Stimulated activated effector memory CD8-positive, alpha-beta T cell treated with anti-CD3 and anti-CD28 coated beads, Interleukin-12 subunit alpha, Interleukin-12 subunit beta, amount 100 ng/mL, for 72 hours (primary cell): ENCODE measurements at places on chromosomes 7 and 10.

DNA sequence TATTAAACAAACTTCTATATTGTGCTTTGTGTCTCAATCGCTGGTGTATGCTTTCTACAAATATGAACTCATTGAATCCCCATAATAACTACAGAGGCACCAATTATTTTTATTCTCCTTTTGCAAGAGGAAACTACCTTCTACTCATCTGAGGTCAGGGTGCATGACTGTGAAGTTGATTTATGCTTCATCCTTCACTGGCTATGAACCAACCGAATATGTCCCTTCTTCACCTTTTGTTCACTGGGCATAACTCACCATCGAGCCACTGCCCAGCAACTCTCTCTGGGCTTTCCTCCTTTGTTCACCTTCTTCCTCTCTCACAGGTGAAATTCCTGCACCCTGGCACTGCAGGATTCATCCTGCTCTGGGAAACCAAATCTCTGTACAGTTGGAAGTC is 61.3 kb upstream of the PFKP start:
- no peak for DNase-seq

- DNase-seq: no peak
Measured at GRCh38 chr10:10925667-10926066, 92.0 kb upstream of the CELF2 start.

DNA sequence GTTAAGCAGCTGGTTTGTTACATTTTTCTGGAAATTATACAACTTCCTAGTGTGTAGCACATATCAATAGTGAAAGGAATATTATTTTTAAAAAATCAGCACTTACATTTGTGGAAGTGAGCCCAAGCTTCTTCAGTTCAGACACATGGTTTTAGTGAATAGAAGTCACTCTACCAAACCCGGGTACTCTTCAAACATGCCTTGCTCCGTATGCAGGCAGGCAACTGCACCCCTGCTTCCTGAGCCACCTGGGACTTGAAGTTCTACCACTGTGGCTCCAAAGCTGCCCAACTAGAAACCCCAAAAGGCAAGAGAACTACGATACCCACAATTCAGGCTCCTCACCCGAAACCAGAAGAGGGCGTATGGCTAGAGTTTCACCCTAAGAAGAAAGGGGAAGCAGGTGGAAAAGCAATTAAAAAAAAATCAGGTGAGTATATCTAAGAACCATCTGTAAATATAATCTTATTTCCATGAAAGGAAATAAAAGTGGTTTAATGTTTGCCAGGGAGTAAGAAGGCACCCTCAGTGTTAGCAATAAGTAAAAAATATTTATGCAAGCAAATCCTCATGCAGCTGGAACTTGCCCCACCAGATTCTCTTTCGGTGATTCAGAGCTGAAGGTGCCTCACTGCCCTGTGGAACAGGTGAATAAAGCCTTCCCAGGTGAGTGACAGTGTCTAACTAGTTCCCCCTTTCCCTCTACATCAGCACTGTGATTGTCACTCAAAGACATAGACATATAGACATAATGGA is at the start of gene MACC1:
TSS of gene MACC1 (minus strand) at position 192 of the 756 bp plus-strand sequence. CDS start 55,522 bp downstream, outside the sequence.
- DNase-seq: no peak

- no peak for DNase-seq
Measured at GRCh38 chr10:7666253-7667023, at the start of gene ITIH5. TSS of gene ITIH5 (minus strand) at chr10:7666966. CDS start at chr10:7666892, 74 bp downstream.

GRCh38 chr10:103692436-103692951 is 162.9 kb downstream of the SH3PXD2A start:
- DNase-seq: peak; percentile 65

DNA sequence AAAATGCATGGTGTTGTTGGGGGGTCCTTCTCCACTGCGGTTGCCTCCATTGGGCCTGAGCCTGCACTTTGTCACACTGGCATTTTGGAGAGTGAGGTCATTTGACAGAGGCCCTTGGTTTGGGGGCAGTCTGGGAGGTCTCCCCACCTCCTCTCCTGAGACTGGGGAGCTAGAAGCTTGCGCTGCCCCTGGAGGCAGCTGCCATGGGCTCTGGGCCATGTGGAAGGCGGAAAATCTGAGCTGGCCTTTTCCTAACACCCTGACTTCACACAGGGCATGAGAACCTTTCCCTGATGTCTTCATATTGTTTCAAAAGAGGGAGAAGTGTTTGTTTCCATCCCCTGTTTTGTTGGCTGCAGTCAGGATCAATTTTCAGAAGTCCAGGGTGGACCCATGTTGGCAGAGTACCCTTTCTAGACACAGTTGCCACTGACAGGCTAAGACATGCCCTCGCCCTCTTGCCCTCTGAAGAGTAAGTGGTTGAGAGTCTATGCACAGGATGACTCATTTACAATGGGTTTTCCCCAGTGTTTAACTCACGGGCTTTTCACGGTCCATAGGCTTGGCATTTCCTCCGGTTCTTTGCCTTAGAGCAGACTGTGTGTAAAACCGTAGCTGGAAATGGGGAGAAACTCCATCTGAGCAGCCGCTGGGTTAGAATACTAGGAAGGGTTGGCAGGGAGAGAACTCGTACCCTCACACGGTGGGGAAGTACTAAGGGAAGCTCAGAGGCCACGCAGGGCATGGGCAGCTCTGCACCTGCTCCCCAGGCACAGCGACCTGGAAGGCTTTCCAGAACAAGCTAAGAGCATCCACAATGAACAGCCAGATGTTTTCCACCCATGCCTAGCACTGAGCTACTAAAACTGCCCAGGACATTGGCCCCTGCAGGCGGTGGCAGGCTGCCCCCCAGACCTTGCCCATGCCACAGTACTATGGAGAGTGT is 655.0 kb downstream of the SDK1 start:
- no peak for DNase-seq

DNA sequence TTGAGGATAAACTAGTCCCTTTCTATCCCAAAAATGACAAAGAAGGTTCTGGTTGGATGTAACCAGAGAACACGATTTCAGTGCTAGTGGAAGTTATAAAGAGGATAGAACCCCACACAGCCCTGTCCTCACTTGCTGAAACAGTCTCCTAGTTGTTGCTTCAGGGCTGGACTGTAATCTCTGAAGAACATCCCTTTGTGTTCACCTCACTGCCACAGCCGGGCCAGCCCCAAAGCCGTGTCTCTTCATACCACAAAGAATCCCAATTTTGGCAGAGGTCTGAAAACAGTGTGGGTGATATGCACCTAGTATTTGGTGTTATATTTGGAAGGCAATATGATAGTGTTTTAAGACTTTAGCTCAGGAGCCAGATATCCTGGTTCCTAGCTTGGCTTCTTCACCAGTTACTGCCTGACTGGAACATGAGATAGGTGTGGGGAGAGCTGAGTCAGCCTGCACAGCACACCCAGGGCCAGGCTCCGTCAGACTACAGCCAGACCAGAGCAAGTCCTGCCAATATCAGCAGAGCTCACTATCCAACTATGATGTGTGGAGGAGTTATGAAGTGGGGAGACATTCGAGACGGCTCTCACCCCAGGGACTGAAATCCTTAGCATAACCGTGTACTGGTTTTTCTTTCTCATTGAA is 21.2 kb downstream of the CYP3A4 start:
- DNase-seq: no peak

GRCh38 chr7:115052706-115053105 is 130.8 kb downstream of the MDFIC start:
- DNase-seq: no peak

GRCh38 chr10:11678074-11678793 is 63.9 kb upstream of the ECHDC3 start:
- no peak for DNase-seq

DNA sequence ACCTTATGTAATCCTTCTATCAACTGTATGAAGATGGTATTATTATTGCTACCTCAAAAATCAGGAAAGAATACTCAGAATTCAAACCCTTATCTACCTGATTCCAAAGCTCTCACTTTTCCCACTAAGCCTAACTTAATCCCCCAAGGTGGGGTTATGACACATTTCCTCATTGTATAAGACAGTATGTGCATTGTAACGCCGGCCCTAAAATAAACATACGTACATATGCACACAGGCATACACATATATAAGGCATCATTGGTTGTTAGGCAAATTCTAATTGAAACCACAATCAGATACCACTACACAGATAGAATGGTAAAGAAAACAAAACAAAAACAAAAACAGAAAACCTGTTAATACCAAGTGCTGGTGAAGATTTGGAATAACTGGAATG is 556.5 kb downstream of the INHBA start:
- no peak for DNase-seq

DNA sequence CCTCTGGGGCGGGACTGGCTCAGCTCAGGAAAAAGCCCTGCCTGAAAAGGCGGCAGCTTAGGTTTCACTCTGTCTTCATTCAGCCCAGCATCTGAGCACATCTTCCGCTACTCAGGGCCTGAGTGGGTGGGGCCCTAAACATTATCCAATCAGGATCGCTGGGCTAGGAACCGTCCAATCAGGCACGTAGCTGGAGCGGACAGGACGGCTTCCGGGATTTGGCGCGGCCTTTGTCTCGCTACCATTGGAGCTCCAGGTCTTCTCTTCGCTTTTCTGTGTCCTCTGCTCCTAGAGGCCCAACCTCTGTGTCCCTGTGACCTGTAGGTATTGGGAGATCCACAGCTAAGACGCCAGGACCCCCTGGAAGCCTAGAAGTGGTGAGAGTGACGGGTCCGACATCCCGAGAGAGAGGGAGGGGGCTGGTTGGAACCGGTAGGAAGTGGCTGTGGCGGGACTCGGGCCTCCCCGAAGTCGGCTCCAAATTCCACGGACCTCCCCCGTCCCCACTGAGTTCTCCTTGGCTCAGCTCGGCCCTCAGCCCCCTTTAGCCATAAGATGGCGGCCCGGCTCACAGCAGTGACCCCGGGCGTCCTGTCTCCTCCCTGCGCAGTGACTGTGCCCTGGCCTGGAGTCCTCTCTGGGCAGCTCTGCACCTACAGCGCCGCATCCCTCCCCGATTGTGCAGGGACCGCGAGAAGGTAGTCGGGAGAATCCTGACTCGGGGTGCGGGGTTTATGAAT is 99.1 kb downstream of the ZNF680 start:
- no peak for DNase-seq

- no peak for DNase-seq
Measured at GRCh38 chr10:125130260-125130659, 30.1 kb downstream of the CTBP2 start.

DNA sequence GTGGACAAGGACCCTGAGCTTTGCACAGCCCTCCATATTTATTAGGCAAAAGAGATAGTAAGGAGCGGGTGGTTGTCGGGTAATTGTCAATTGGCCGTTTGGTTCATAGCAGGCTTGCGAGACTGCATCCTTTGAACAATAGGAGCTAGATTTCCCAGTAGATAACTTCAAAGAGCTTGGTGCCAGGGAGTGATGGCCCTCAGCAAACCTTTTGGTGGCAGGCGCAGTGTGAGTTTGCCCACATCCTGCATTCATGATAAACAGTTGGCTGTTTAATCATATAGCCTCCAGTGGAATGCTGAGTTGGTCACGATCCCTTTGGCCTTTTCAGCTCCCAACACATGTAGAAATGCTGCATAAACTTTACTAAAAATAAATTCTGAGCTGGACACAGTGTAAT is 156.9 kb downstream of the AKR1D1 start:
- DNase-seq: no peak

DNA sequence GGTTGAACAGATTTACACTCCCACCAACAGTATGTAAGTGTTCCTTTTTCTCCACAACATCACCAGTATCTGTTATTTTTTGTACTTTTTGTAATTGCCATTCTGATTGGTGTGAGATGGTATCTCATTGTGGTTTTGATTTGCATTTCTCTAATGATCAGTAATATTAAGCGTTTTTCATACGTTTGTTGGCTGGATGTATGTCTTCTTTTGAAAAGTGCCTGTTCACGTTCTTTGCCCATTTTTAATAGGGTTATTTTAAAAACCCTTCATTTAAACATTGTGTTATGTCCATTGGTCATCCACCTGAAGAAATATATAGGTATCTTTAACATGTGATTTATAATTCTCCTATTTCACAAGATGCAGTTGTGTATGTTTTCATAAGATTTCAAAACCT is 291.3 kb downstream of the SEMA3D start:
- DNase-seq: no peak

DNA sequence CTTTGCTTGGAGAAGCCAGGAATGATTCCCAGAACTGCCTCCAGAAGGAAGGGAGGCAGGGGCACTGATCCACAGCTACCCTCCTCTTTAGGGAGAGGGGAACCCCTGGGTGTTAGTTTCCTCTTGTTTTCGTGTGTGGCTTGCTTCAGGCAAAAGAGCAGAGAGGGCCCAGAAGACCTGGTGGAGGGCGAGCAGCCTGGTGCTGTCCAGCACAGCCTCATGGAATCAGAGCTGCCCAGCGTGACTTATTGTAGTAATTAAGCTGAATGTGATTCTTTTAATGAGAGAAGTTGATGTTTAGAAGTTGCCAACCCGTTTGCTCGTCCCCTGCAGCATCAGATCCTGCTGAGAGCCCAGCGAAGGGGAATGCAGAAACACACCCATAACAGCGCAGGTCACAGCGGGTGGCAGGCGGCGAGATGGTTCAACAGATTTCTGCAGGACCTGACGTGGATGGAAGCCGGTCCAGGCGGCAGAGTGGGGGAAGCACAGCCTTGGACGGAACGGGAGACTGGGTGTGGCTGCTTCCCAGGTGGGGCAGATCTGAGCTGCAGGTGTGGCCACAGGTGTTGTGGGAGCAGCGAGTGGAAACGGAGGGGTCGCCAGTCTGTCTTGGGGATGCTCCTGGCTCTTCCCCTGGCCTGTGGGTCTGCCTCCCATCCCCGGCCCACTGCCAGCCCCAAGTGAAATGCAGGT is 53.7 kb upstream of the SHH start:
- DNase-seq: no peak

DNA sequence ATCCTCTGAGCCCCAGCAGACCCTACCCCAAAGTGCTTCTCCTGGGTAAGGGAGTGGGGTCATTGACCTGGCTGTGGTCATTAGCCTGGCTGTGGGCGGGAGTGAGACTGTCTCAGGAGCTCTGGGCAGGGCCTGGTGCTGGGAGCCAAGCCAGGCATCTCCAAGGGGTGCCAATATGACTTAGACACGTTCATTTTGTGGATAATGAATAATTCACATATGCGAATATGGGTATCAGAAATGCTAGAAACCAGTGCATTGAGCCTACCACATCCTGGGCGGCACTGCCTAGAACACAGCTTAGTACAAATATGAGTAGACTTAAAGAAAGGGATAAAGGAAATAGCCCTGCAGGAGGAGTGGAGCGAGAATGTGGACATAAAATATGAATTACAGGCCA is 14.4 kb upstream of the SRRM3 start:
- no peak for DNase-seq

- no peak for DNase-seq
Measured at GRCh38 chr7:135098391-135098790, 49.5 kb upstream of the TMEM140 start.

GRCh38 chr10:104492329-104492940 is 138.8 kb downstream of the CFAP58 start:
- DNase-seq: no peak

- no peak for DNase-seq
Measured at GRCh38 chr7:136086712-136087111, 109.6 kb upstream of the MTPN start.

GRCh38 chr10:23075672-23076071 is 19.7 kb upstream of the MSRB2 start:
- DNase-seq: no peak
